Suprapubic skin (tissue), 4 donors: ENCODE measurements at places on chromosomes 2 and 18. TPM values are rescaled to one million over a fixed set of nuclear protein-coding genes. Genes with fewer than 3 reads are reported as not detected.

Gene LOXHD1
- total RNA-seq: not detected

Gene SFTPB
- total RNA-seq: not detected

Gene REG1B
- not detected for total RNA-seq

GRCh38 chr2:104707056-104707455 lies 146.9 kb upstream of the POU3F3 start:
- no peak for DNase-seq

DNA sequence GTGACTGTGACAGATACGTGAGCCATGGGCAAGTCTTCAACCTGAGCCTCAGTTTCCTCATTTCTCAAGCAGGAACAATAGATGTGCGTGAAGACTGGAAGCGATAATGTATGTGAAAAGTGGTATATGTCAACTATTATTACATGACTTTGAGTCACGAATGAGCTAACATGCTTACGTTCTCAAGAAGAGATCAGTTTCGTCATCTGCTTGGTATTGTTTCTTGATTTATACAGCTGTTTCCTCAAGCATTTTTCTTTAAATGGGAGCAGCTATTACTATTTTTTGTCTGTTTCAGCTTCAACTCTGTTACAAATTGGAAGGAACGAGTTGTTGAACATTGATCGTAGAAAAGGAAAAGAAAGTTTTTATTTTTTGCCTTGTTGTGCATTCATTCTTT lies 48.5 kb upstream of the THOC1 start:
- DNase-seq: no peak
